ENCODE measurements at places on chromosomes 16 and 17.
A peak's percentile ranks its signal among the peaks of the same experiment; 100 is the strongest.

GRCh38 chr16:12265108-12265507 is 288.6 kb downstream of the SNX29 start:
- no peak for DNase-seq

GRCh38 chr17:19337712-19338023 is 24.9 kb downstream of the B9D1 start:
- no peak for DNase-seq

GRCh38 chr16:89183975-89184676 is 12.6 kb downstream of the CDH15 start:
- DNase-seq: no peak

GRCh38 chr16:17257426-17258023 is 213.2 kb downstream of the XYLT1 start:
- no peak for DNase-seq

DNA sequence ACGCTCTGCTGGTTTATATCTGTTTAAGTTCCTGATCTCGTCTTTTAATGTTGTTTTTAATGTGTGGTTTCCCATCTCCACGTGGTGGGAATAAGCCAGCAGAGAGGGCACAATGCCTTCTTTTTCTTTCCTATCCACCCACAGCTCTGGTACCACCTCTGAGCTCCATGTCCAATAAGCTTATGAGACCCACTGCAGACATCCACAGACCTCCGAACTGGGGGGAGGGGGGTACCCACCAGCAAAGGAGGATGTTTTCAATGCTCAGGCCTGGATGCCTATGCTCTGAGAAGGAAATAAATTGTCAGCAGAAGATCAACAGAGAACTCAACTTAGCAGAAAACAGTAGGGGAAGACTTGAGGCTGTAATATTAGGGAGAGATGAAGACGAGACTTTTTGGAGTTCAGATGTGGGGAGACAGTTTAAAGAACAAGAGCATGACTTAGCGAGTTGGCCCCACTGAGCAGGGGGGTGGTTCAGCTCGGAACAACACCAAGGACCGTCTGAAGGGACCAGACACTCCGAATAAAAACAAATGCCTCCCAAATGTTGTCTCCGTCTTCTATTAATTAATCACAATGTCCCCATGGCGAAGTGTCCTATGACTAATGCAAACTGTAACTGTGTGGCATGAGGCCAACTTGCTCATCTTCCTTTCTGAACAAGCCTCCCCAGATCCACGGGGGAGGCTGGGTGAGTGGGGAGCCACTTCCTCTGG is 62.7 kb downstream of the GAS7 start:
- DNase-seq: no peak

- DNase-seq: no peak
Observed at GRCh38 chr17:66717641-66718058, 117.3 kb upstream of the CACNG5 start.

DNA sequence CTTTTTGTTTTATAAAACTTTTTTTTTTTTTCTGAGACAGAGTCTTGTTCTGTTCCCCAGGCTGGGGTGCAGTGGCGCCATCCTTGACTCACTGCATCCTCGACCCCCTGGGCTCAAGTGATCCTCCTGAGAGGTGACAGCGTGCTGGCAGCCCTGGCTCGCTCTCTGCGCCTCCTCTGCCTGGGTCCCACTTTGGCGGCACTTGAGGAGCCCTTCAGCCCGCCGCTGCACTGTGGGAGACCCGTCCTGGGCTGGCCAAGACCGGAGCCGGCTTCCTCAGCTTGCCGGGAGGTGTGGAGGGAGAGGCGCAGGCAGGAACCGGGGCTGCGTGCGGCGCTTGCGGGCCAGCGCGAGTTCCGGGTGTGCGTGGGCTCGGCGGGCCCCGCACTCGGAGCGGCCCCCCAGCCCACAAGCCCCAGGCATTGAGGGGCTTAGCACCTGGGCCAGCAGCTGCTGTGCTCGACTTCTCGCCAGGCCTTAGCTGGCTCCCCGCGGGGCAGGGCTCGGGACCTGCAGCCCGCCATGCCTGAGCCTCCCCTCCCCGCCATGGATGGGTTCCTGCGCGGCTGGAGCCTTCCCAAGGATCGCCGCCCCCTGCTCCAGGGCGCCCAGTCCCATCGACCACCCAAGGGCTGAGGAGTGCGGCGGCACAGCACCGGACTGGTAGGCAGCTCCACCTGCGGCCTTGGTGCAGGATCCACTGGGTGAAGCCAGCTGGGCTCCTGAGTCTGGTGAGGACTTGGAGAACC is 49.6 kb upstream of the HELZ start:
- no peak for DNase-seq

- peak; percentile 22 for DNase-seq
Observed at GRCh38 chr17:76968707-76969597, 100.7 kb downstream of the MGAT5B start.

DNA sequence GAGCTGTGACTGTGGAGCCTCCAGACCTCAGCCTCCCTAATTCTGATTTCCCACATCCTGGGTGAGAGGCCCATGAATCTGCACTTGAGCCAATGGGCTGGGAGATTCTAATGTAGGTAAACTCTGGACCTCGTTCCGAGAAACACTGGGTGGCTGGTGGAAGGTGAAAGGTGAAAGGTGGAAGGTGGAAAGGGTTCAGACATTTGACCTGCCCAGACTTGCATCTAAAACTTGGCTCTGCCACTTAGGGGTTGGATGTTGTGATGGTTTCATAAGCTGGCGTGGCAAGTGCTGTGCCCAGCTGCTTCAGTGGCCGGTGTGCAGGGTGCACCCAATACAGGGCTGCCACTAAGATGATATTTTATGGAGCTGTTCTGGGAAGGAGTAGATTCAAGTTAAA is 24.8 kb downstream of the SYT17 start:
- DNase-seq: no peak

DNA sequence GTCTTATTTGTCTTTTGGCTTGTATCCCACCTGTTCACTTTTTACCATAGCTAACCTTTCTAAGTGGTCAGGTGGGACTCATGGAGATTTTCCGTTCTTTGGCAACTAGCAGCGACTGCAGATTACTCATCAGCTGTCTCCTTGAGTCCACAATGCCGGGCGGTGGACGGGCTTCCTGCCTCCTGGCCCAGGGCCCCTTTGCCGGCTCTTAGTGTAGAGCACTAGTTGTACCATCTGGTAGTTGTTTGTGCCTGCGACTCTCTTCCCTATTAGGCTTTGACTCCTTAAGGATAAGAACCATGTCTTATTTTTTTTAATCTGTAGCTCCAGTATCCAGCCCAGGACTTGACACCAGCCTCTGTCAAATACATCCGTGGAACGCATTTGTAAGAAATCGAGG is 399.9 kb downstream of the WWOX start:
- DNase-seq: no peak

DNA sequence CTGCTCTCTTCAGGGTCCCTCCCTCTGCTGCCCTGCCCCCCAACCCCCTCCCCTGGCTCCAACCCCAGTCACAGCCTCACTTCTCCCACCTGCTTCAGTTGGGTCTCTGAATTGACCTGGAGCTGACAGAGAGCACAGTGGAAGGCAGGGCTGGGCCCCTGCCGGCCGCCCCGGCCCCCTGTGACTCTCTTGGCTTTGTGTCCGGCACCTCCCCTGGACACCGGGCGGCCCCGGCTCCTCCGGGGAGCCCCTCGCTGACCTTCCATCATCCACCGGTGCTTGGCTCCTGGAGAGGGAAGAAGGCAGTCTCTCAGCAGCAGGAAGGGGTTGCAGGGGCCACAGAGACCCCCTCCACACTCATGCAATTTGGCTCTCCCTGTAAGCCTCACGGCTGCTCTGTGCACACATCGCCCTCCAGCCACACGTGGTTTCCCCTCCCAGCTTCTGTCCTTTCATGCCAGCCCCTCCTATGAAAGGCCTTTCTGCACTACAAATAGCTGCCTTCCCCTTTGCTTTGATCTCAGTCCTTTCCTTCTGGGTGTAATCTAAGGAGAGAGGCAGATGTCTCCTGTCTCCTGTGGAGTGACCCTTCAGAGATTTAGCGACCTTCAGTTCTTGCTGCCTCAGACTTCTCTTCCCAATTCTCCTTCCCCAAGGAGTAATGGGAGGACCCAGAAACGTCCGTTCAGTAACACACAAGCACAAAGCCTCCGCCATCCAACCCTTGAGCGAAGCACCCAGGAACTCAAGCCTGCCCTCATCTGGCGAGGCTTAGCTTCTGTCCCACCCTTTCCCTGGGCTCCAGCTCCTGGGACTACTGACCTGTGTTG is 8.3 kb downstream of the NKIRAS2 start:
- no peak for DNase-seq

DNA sequence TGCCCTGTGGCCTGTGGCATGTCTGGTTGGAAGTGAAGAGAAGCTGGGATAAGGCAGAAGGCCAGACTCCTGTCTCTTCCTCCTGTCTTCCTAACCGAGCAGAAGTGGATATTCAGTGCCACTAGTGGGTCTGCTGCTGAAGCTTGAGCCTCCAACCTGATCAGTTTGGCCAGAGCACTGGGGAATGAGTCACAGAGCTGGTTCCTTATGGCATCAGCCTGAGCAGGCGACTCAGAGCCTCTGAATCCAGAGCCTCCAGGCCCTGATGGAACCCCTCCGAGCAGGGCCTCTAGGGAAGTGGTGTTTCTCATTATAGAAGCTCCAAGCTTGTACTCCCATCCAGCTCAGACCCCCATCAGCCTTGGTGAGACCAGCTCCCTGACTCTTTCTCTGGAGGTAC is 2.0 kb downstream of the WSCD1 start:
- DNase-seq: no peak

DNA sequence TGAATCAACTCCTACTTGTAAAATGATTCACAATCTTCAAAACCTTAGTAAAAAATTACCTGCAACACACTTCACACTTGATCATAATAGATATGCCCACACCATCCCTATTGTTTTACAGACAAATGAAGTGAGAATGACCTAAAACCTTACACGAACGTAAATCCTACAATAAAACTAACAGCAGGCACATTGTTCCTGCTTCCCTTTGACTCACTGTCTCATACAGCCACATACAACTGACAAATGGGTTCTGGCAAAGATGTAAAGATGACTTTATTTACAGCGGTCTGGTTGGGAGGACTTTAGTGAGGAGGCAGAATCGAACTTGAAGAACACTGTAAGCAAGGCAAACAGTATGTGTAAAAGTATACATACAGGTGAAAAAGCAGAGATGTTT is 188.7 kb downstream of the MYO1D start:
- no peak for DNase-seq

DNA sequence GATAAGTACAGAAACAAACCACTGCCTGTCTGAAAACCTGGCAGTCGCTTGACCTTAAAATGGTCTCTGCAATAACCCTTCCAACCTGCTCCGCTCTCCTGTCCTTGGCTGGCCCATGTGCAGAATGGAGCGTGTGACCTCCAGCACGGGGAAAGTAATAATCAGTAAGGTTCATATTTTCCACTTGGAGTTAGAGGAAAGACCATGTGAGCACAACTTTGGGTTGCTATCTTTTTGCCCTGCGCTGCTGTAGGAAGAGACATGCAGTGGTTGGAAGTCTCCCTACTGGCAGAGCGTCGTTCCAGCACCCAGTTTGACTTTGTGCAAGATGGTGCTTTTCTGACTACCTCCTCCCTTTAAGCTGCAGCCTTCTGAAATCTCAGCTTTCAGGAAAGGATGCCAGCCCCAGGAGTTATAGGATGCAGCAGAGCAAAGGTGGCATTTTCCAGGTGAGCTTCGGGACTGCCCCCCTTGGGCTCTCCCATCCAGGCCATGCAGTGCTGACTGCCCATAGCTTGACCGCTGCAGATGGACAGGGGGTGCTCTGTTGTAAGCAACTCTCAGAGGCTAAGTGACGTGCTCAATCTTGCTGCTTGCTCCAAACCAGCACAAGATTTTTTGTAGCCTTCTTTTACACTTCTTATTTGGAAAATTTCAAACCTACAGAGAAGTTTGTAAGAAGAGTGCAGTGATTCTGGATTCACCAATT is 110.7 kb upstream of the NOL11 start:
- DNase-seq: no peak

GRCh38 chr17:56675876-56676660 is 82.6 kb downstream of the NOG start:
- DNase-seq: no peak

DNA sequence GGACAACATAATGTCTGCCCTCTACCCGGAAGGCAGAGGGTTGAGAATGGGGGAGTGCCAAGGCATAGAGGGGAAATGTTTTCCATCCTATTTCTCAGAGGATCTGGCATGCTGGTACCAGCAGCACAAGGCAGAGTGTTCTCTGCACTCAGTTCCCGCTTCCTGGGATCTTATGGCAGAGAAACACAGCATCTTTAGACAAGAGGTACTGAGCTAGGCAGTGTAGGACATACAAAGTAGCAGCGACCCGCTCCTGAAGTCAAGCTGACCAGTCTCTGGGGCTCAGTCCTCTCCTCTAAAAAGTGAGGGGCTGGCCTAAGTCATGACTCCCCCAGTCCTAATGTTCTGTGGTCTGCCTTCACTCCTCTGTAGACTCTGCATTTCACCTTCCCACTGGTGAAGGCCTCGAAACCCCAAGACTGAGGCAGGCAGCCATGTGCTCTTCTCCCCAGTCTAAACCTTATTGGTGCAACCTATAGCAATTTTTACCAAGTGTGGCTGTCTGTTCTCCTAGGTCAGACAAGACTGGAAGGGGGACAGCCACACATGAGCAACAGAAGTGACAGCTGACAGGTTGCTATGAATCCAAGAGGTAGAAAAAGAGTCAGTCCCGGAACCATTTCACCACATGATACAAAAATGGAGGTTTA is 11.3 kb upstream of the TSPOAP1 start:
- DNase-seq: no peak

GRCh38 chr16:64990101-64990500 is 131.8 kb downstream of the CDH11 start:
- DNase-seq: no peak

- no peak for DNase-seq
Observed at GRCh38 chr16:65547772-65548446, 426.0 kb upstream of the CDH11 start.

GRCh38 chr17:49646391-49647255 is 31.3 kb downstream of the SPOP start:
- no peak for DNase-seq

DNA sequence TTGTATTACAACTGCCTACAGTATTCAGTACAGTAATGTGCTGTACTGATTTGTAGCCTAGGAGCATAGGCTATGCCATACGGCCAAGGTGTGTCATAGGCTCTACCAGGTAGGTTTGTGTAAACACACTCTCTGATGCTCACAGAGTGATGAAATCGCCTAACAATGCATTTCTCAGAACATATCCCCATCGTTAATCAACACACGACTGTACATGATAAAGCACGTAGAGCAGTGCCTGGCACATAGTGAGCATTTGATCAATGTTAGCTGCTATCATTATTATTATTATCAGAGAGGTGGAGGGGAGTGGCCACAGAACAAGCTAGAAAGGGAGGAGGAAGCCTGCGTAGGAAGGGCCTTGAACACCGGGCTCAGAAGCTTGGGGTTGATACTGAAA is 81.1 kb upstream of the LHX1 start:
- DNase-seq: no peak

DNA sequence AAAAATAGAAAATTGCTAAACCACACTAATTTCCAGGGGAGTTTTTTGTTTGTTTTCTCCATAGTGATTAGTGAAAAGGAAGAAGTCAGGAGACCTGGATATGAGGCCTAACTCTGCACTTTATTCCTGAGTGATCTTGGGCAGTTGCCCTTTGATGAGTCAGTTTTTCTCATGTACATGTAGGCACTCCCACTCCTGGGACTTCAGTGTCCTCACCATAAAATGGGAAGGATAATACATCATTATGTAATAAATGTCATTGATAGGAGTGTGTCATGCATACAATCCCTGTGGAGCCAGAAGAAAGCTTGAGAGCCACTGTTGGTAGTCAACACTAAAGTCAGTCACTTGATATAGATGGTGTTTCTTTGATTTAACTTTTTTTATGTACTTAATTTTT is 32.5 kb downstream of the WIPF2 start:
- DNase-seq: no peak

Measured in stimulated activated CD8-positive, alpha-beta memory T cell treated with anti-CD3 and anti-CD28 coated beads, Interleukin-7, amount 100 ng/mL, for 48 hours (primary cell).